ENCODE measurements at places on chromosomes 3 and 15.

GRCh38 chr3:190008432-190008831 lies 112.3 kb downstream of the P3H2 start:
- no peak for DNase-seq

DNA sequence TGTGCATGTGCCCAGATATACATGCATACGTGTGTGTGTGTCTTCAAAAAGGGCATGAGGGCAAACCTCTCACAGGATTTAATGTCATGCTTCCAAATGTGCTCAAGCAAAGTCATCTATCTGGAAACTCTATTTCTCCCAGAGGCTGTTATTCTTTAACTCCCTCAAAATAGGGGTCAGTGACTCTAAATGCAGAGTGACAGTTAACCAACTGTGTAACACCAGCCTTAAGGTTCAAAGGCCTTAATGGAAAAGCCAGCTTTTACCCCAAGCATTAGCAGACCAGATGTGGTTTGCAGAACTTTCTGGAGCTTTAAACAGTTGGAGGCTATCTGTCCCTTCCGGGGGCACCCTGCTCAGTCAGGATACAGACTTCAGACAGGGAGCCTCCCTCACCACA lies 70.4 kb upstream of the SLC7A14 start:
- DNase-seq = no peak

DNA sequence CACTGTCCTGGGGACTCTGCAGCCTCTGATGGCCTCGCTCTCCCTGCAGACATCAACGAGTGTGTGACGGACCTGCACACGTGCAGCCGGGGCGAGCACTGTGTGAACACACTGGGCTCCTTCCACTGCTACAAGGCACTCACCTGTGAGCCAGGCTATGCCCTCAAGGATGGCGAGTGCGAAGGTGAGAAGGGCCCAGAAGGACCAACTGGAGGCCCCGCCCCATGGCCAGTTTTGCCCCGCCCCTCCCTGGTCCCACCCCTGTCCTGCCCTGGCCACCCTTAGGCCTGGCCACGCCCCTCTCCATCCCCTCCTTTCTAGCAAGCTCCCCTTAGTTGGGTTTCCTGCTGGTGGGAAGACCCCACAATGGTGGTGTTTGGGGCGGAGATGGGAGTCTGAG lies 77.5 kb downstream of the FBLN2 start:
- DNase-seq = no peak

DNA sequence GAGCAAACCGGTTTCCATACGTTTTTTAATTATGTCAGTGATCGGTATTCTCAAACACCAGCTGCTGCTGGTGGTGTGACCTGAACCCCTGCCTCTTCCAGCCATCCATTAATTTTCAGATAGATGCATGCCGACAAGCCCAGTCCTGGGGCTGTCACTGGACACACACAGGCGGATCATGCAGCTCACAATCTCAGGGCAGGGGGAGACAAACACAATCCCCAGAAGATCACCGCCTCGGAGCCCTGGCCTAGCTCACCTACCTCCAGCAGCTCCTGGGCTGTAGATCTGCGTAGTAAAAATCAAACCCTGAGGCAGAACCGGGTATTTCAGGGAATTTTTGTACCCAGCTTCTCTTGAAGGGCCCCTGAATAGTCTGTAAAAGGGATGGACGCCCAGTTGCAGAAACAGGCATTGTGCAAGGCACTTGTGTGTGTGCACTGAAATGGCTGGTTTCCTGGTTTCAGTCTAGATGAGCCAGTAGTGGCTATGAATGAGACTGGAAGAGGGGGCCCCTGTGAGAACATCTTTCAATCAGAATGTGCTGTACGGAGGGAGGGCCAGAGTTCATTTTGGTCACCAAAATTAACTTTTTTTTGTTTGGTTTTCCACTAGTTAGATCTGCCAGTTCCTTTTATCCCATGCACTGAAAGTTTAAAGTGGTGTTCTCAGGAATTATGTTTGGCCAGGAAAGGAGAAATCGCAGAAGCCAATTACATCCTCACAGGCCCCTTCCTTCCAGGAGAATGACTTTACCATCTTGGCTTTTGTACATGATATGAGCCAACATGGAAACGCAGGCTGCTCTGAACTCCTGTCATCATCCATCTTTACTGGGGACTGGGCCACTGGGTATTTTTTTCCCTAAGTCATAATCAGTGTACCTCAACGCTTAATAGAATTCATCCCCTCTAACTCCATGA lies 55.0 kb upstream of the RPL32 start:
- DNase-seq = peak; percentile 28

DNA sequence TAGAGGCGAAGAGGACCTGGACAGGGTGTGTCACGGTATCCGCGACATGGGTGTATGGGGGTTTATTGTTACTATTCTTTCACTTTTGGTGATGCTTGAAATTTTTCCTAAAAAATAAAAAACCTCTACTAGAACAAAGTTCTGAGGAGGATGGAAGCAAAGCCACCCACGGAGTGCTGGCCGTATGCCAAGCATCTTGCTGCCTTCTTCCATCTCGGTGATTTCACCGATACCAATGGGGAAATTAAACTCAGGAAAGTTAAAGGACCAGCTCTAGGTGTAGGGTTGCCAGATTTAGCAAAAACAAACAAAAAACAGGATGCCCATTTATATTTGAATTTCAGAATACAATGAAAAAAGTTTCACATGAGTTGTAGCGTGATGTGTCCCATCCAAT lies 33.9 kb downstream of the SMAD6 start:
- no peak for DNase-seq

DNA sequence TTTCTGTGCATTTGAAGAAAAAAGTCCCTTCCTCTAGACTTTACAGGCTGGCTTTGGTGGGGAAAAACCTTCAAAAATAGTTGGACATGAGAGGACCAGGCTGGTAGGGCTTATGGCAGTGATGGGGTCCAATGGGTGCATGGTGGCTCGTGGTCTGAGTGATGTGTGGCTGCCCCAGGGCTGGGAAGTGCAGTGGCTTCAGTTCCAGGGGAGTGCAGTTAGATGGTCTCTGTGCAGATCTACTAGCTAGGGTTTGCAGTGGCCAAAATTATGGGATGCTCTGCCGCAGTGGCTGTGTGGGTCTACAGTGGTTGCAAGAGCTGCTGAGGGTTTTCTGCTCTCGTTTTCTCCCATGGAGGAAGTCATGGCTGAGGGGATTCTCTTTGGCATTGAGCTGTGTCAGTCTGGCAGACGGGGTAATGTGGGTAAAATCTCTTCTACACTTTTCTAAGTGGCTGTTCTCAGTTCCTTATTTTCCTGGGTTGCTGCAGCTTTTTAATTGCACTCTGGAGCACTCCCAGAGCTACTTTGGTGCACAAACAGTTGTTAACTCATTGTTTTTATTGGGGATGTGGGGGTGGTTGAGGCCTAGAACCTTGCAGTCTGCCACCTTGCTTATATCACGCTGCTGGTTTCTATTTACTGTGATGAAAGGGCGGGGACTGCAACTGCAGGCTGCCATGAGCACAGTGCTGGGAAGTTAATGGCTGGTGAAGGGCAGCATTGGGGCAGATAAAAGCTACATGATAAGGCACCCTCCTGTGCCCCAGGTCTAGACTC lies 1324.6 kb downstream of the NSUN3 start:
- DNase-seq = no peak

DNA sequence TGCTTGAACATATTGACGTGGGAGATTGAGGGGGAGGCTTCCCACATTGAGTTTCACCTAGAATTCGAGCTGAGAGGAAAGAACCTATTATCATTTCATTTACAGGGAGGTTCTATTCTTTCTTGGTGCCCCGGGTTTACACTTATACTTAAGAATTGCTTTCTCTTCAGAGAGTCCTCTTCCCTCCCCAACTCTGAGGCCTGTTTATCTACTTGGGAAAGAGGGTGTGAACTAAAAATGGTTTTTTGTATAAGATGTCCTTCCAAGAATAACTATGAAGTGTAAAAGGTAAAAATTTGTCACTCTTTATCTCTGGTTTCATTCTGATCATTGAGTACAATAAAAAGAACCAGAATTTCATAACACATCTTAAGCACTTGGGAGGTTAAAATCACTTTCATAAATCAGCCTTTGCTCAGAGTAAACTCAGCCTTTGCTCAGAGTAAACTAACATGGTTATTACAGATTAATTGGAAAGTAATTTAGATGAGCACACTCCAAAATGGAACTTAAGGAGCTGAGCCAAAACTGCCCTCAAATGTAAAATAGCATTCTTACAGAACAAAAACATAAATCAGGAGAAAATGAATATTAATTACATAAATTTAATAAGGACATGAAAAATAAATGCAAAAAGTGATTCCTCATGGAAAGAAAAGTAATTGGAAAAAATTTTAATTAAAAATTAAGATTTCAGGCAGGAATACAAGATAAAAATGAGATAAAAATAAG lies 75.2 kb downstream of the GADL1 start:
- DNase-seq = no peak

- no peak for DNase-seq
Measured at GRCh38 chr15:71180986-71181853, 65.9 kb downstream of the THSD4 start.

DNA sequence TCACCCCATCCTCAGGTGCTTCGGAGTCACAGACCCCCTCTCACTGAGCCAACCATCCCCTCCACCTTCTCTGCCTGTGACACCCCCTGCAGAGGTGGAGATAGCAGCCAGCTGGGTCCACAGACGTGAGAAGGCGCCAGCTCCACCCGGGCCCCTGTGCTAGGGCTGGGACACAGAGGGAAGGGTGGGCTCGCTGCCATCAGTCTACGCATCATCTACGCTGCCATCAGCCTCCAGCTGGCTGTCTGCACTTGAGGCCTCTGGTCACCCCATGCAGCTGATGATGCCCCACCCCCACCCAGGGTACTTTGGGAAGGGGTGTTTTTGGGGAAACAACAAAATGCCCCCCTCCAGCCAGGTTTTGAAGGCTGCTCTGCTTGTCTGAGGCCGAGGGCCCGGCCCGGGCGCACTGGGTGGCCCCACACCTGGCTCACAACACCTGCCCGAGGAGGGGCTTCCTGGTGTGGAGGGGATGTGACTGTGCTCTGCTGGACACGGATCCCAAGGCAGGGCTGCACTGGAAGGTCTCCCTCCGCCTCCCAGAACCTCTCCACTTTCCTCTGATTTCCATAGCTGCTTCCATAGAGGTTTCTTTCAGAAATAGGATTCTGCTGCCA lies 163.4 kb upstream of the IQSEC1 start:
- DNase-seq = no peak

- no peak for DNase-seq
Measured at GRCh38 chr3:134362221-134362620, 12.0 kb downstream of the AMOTL2 start.

GRCh38 chr3:47578691-47579632 lies at the start of gene CSPG5:
Gene CSPG5 (minus strand): TSS chr3:47578865. CDS start chr3:47578693, 172 bp downstream.
- DNase-seq = no peak

DNA sequence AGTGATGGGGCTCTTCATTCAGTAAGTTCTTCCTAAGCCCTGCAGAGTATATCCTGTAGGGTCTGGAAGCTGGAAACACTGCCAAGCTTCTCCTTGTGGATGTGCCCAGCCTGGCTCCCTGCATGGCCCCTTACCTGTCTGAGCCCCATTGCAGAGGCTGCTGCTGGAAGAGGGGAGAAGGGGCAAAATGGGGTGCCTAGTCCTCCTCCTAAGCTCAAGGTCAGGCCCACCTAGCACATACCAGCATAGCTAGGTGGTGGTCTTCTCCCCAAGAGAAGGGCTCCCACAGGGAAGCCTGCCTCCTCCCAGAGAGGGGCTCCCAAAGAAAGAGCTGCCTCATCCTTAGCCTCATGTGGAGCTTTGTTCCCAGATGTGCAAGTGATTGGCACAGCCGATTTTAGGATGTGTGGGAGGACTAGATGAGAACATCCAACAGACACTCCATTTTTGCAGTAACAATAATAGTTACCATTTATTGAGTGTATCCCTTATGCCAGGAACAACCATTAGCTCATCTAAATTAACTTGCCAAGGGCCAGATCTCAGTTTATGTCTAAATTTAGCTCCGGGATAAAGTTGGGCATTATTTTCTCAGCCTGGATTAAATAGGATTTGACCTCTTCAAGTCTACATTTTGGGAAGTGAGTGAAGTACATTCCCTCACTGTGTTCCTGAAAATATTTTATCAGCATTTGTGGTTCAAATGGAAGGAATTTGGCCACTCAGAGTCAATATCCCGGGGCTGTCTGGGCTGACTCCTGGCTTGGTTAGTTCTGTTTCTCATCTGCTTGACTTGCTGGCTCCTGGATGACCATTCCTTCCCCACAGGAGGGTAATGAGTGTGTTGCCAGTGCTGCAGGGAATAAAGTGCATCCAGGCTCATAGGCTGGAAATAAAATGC lies 291.1 kb upstream of the ROPN1 start:
- DNase-seq = no peak

- no peak for DNase-seq
Measured at GRCh38 chr3:99114565-99115291, 213.2 kb upstream of the DCBLD2 start.

DNA sequence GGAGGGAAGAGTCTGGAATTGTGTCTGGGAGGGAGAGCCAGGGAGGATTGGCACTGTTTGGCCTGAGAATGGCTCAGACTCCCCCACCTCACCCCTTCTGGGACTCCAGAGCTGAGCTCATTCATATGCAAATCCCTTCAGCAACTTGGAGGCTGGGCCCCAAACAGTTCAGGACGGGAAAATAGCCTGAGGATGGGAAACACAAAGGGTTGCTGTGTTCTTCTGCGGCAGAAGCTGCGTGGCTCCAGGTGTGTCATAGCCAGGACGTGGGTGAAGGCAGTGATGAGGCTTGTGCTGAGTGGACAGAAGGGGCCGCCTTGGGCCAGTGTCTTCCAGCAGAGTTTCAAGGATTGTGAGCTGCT lies 16.6 kb downstream of the MASP1 start:
- DNase-seq = peak; percentile 12

DNA sequence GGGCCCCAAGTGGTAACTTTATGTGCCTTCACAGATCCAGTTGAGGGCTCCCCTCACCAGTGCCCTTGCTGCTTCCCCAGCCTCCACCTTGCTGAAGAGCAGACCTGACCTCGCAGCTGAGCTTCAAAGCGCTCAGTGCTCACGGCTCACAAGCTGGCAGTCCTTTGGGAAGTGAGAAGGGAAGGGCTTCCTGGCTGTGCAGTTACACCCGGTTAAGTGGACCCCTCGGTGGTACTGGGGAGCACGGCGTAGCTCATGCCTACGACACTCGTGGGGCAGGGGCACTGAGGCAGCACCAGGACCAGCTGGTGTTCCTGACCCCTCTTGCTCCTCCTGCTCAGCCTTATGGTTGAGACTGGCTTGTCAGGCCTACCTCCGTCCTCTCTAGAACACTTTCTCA lies 629.0 kb upstream of the TBL1XR1 start:
- no peak for DNase-seq

DNA sequence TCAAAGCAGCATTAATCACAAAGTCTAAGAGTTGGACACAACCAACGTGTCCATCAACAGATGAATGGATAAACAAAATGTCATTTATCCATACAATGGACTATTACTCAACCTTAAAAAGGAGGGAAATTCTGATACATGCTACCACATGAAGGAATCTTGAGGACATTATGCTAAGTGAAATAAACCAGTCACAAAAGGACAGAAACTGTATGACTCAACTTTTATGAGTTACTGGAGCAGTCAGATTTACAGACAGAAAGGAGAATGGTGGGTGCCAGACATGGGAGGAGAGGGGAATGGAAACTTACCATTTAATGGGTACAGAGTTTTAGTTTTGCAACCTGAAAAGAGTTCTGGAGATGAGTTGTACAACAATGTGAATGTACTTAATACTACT lies 43.0 kb upstream of the SEC13 start:
- no peak for DNase-seq

Data from C1 segment of cervical spinal cord (tissue), 14 donors.